ENCODE measurements at places on chromosomes 4 and X.

DNA sequence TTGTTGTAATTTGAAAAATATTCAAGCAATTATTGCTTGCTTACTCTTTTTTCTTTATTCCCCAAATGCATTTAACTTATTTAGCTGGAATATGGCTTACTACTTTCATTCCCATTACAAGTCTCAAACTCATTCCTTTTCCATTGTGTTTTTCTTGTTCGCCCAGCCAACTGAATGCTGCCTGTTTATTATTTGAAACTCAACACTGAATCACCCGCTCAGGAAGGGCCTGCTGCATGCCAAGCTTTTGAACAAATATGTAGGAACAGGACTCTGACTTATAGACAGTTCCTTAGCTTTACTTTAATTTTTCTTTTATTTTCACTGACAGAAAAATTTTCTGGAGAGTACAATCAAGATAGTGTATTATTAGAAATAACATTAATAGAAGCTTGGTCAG lies 12.9 kb downstream of the PCDH18 start:
- no peak for DNase-seq

DNA sequence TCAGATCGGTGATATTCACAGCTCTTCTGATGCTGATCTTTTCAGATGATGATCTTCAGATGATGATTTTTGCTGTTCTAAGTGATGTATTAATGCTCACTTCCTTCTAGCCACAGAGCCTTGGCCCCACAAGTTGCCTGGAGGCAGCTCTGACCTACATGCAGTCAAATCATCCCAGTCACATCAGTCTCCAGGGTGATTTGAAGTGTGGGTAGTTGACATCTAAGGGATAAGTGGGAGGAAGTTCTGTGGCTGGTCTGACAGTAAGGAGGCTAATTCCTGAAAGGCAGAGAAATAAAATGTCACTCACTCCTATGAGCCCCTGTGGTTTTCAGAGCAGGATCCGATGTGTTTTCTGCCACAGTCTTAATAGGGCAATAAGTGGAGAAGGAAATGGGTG lies 79.8 kb upstream of the RPL34 start:
- DNase-seq, result no peak

- DNase-seq, result no peak
Observed at GRCh38 chr4:165403048-165403447, 24.2 kb downstream of the CPE start.

GRCh38 chrX:118216509-118216908 lies 99.9 kb upstream of the KLHL13 start:
- DNase-seq, result no peak

DNA sequence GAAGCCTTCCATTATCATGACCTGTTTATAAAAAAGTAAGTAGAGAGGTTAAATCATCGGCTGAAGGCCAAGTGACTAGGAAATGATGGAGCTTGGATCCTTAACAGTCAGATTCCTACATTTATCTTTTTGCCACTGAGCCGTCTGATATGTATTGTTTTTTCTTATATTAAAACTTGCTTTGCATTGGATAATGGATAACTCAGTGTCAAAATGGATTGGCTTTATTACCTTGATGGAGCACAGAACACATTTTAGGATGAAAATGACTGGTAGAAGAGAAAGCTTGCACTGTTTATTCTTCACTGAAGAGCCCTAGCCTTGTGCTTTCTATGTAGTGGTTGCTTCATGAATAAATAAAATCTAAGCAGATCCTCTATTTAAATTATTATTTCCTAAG lies 54.2 kb upstream of the TSPAN5 start:
- no peak for DNase-seq

GRCh38 chr4:120056246-120056645 lies 10.4 kb downstream of the MAD2L1 start:
- DNase-seq, result no peak

DNA sequence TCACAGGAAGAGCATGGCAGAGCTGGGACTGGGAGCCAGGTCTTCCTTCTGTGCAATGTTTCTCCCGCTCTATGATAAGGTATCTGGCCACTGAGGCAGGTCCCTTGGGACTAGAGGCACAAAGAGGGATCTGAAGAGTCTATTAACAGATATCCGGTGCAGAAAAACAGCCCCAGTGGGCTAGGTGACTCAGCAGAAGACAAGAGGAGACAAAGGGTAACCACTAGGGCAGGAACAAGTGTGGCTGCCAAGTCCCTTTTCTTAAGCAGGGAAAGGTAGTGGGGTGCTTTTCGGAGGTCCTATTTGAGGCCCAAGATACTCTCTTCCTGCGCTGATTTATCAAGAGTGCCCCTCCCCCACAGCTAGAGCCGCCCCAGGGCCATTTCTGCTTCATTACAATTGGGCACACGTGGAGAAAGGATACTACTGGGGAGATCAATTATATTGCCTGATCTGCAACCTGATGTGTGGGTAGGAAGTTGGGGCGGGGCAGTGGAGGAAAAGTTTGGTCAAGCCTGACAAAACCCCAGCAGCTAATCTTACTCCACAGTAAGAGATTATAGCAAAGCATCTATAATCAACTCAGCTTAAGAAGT lies at the start of gene DGAT2L6:
Gene DGAT2L6, plus strand, starts transcription at position 546 of the 596 bp plus-strand sequence. CDS start 100 bp downstream, outside the sequence.
- no peak for DNase-seq

DNA sequence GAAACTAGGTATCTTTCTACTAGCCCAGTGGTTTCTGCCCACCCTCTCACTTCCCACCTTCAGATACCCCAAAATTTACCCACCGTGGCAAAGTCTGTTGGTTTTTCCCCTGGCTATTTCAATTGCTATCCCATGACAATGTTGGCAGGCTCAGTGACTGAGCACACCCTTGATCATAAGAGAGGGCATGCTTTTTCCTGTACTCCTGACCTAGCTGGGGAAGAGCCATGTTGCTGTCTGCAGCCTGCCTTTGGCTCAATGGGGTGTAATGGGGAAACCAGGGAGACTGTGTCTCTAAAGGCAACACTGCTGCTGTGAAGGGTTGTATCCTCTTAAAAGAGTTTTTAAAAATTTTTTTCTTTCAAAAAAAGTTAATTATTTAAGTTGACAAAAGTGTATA lies 90.4 kb upstream of the CITED1 start:
- DNase-seq, result no peak

DNA sequence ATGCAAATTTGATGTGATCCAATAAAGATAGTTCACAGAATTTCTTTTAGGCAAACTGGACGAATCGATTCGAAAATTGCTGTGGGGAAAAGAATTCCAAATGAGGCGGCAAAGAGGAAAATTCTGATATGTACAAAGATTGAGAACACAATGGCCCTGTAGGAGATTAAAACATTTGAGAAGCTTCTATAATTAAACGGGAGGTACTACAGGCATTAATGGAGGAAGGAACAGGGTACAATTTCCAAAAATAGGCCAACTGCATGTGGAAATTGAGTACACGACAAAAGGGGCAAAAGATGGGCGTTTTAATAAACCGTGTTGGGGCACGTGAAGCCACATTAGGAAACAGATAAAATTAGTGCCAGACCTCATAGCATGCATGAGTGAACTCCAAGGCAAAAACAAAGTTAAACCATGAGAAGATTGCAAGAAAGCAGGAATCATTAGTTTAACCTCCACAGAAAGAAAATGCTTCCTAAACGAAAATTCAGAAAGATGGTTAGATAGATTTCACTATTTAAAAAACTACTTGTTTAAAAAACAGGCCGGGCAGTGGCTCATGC lies 68.4 kb downstream of the DHRSX start:
- no peak for DNase-seq

GRCh38 chrX:45381841-45382240 lies 181.2 kb upstream of the DIPK2B start:
- DNase-seq, result no peak

- no peak for DNase-seq
Observed at GRCh38 chr4:34974313-34974680, 1270.0 kb downstream of the ARAP2 start.

GRCh38 chrX:65874110-65874509 lies 165.8 kb downstream of the VSIG4 start:
- no peak for DNase-seq

DNA sequence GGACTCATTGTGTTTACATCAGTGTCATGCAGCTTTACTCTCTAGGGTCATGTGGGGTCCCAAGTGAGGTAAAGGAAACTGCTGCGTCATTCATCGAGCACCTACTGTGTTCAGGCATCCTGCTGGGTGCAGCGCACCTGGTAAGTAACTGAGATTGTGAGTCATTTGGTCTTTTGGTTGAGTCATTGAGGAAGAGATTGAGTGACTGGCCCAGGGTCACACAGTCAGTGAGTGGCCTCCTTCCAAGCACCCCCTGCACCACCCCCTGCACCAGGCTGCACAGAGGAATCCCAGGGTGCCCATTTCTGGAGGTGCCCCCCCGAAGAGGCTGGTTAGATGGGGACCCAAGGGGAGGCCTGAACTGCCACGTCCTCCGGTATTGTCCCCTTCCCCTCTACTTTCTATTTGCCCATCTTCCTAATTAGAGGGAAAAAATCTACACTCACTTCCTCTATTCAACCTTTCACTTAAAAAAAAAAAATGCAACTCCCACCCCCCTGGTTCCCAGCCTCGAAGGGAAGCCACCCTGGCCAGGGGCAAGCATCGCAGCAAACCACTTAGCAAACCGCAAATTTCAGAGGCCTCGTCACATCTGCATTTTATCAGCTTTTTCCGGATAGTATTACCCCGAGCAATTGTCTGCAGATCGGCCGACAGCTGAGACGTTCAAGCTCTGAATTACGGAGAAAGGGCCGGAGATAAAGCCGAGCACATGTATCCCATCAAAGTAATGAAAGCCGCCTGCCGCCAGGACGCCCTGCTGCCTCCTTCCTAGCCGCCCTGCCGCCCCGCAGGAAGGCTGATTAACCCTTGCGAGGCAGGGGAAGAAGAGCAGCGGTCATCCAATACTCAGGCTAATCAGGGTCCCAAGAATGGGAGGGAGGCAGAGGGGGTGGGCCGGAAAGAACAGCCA lies 96.3 kb upstream of the MSX1 start:
- peak; percentile 58 for DNase-seq

GRCh38 chrX:460823-461640 lies 74.3 kb upstream of the PPP2R3B start:
- no peak for DNase-seq

- DNase-seq, result no peak
Observed at GRCh38 chr4:123786163-123786915, 389.7 kb downstream of the SPRY1 start.

GRCh38 chr4:16642897-16643296 lies 255.5 kb downstream of the LDB2 start:
- DNase-seq, result peak; percentile 12
